ENCODE measurements at places on chromosomes 4 and X.

- no peak for DNase-seq
Measured at GRCh38 chrX:15761564-15762191, 23.6 kb downstream of the CA5B start.

- peak; percentile 5 for DNase-seq
Measured at GRCh38 chr4:112823606-112824005, 186.7 kb downstream of the LARP7 start.

DNA sequence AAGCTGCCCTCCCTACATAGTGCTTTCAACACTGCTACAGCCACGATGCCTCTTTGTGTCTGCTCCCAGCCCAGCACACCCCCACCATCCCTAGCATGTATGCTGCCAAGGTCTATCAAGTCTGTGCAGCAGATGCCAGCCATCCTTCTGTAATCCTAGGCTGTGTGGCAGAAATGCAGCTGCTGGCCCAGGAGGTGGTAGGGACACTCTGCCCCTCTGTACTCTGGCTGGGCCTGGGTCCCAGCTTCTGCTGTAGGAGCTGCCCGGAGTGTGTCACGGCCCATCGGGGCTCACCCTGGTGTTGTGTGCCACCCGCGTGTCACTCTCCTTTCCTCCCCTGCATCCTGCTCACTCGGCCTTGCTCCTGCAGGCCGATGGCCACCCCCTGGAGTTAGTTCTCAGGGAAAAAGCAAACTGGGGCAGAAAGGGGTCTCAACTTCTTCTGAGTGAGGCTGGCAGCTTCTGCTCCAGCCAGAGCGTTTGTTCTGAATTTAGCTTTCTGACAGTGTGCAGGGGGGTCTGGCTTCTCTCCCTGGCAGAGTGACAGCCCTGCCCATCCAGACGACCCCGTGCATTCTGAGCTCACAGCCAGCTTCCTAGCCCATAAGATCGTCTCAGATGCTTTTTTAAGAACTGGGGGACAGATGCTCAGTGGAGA is 22.7 kb downstream of the PSAPL1 start:
- DNase-seq: peak; percentile 41

DNA sequence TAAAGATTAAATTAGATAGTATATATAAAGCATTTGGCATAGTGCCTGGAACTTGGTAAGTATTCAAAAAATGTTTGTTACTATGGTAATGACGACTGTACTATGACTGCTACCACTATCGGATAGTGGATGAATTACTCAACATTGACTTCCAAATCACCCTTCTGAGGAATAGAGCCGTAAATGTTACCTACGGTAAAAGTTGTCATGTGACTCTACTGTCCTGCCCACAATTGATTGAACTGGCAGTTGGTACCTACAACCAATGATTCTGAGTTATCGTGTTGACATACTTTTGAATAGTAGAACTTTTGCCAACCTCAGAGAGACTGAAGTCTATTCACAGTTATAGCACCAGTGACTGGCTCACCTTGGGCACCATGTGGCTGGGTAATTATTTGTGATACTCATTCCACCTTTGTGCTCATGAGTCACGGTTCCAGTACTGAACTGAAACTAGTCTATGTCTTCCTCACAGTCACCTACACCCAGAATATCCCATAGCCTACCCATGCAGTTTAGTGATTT is 185.5 kb upstream of the PITX2 start:
- DNase-seq: no peak

- no peak for DNase-seq
Measured at GRCh38 chr4:10104211-10104990, 12.2 kb downstream of the WDR1 start.

GRCh38 chrX:118644378-118644777 is 83.0 kb upstream of the IL13RA1 start:
- DNase-seq: peak; percentile 48

DNA sequence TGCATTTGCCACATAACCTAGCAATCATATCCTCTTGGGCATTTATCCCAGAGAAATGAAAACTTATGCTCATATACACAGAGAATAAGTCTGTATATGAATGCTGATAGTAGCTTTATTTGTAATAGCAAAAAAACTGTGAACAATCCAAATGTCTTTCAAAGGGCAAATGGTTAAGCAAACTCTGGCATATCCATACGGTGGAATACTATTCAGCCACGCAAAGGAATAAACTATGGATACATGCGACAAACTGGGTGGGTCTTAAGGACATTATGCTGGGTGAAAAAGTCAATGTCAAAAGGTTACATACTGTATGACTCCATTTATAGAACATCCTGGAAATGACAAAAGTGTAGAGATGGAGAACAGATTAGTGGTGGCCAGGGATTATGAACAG is 17.6 kb upstream of the CBR4 start:
- no peak for DNase-seq

- DNase-seq: no peak
Measured at GRCh38 chr4:125551466-125551865, 236.7 kb downstream of the FAT4 start.

Data from NCI-H1694 treated with DMSO at 0.1 percent for 48 hours (cell line).